Stimulated activated CD4-positive, alpha-beta T cell treated with anti-CD3 and anti-CD28 coated beads, Interleukin-4, amount 100 ng/mL, for 1 hour (primary cell): ENCODE measurements at places on chromosomes 13 and 19.
A peak's percentile ranks its signal among the peaks of the same experiment; 100 is the strongest.

DNA sequence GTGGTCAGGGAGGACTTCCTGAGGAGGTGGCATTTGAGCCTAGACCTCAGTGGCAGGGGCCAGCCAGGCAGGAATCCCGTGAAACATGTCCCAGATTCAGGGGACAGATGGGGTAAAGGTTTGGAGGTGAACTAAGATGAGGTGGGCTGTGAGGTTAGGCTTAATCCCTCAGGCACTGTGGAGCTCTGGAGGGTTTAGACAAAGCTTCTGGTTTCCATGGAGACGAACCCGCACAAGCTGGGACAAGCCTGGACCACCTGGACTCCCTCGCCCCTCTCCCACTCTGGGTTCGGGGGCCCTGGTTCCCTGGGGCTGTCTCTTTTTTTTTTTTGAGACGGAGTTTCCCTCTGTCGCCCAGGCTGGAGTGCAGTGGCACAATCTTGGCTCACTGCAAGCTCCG, 15.7 kb downstream of the TJP3 start:
- DNase-seq = no peak

GRCh38 chr13:25886438-25887214, 165.2 kb downstream of the SHISA2 start:
- DNase-seq = no peak

GRCh38 chr19:49362048-49362928, at the start of gene TEAD2:
TSS of gene TEAD2 (minus strand) at chr19:49362416. CDS start at chr19:49360075, 2,341 bp downstream.
- DNase-seq = peak; percentile 23

- DNase-seq = no peak
Observed at GRCh38 chr19:6710273-6711077, 10.0 kb downstream of the C3 start.

- DNase-seq = no peak
Observed at GRCh38 chr13:36490055-36490454, 57.8 kb downstream of the CCNA1 start.

GRCh38 chr13:64753233-64754000, 2476.7 kb downstream of the PCDH9 start:
- DNase-seq = no peak
